ENCODE measurements at places on chromosomes 2 and 18.

- DNase-seq = no peak
Observed at GRCh38 chr2:171531291-171531690, 9.0 kb downstream of the CYBRD1 start.

DNA sequence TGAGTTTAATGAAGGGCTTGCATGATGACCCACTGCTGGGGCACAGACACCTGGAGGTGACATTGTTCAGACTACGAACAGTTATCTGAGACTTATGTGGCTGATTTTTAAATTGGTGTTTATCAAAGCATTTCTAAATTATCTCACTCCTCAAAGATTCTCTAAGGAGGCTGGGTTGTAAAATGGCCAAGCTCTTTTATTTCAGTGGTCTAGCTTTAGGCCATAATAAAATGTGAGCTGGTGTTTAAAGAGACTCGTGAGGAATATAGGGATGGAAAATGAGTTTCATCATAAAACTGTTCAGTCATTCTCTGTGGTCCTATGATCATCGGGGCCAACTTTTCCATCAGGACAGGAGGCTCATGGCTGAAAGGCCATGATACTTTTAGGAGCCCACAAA lies 93.4 kb downstream of the SPP2 start:
- DNase-seq = no peak

DNA sequence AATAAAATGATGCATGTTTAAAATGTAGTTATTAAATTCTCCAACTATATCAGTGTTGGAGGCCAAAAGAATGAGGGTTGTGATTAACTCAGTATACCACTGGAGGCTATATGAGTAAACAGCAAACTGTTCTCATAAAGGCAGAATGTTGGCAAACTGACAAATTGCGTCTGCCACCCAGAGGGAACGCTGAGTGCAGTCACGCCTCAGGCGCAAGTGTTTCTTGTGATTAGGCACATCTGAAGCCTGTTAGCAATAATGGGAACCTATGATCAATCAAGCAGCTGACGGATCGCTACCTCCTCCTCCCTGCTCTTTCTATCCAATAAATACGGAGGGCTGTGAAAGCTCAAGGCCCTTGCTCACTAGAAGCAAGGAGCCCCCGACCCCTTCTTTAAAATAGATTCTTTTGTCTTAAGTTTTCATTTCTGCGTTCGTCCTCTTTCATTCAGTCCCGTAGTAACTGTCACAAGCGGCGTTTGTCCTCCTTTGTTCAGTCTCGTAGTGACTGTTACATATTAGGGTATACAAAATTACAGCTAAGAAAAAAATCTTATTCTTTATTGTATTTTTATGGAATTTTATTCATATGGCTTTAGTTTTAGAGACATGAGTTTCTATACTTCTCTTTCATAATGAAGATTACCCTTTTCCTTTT lies 16.3 kb upstream of the RMND5A start:
- DNase-seq = no peak

- no peak for DNase-seq
Observed at GRCh38 chr2:190896477-190896876, 15.9 kb downstream of the GLS start.

GRCh38 chr2:12479065-12479601 lies 237.6 kb upstream of the TRIB2 start:
- no peak for DNase-seq

DNA sequence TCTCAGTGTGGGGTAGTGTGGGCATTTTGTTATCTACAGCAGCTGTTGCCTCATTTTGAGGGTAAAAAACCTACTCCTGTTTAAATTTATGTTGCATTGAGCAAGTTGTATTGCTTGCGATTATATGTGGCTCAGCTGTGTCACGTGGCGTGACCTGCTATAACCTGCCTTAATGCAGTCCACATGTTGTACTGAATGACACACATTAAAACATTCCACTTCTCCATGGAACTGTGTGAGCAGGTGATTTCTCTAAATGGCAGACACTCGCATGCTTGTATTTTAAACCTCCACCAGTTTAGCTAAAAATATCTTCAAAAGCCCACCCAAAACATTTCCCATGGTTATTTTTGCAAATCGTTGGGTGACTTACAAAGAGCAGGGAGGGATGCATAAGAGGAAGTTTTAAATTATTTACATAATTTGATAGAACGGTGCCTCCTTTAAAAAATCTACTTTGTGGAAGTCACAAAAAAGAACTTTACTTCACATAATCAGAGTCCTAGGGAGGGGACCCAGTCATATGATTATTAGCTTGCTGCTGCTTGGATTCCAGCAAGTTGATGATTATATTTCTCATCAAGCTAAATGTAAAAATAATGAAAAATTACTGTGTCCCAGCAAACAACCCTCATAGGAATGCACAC lies 163.3 kb upstream of the ZEB2 start:
- DNase-seq = no peak

DNA sequence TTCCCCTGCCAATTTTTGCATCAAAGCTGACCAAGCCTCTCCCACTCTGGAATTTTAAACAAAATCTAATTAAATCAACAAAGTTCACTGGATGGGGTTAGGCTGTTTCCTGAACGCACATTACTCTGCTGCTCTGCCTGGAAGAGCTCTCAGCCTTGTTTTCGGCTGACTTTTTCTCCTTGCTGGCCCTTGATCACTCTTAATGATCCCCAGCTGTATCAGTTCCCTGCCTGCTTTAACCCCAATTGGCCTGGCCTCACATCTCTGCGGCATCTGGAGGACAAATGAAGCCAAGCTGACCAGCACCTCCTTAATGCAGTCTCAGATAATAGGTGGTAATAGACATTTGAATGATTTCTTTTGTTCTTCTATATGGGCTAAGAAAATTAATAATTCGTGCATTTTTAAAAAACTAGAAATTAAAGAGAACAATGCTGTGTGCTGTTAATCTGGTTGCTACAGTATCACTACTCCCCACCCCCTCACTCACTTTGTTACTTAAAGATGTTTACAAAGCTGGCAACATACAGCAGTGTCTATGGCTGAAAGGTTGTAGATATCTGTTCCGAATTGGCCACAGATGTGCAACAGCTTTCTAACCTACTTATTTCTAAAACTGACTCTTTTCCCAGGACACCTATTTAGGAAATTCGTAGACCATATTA lies 415.2 kb upstream of the KCNH7 start:
- DNase-seq = no peak

DNA sequence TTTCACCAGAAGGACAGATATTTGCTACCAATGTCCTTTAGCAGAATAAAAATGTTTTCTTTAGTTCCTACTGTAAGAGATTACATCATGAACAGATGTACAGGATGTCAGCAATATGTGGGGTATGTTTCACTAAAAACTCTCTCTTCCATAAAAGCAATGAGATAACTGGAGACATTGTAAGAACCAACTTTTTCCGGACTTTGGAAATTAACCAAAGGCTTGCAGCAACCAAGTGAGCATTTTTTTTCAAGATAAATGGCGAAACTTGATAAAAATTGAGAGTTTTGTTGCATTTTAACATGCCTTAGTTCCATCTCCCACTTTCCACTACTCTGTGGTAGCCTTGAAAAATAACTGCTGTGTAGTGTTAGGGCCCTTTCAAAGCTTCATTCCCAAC lies 429.8 kb upstream of the CDH2 start:
- no peak for DNase-seq

DNA sequence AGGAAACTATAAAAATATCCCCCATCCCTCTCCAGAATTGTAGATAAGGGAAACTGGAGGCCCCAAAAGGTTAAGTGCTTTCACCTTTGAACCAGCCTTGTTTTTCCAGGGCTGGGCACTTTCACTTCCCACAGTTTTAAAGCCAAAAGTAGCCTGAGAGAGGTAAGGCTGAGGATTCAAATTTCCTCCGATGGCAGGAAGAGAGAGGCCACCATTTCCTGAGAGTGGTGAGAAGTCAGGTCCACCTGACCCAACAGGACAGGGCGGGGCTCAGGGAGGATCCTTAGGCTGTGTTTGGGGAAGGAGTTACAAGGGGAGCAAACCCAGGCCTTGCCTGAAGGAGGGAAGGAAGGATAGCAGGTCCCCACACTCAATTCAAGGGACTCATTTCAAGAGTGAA lies 4.7 kb upstream of the TEX261 start:
- DNase-seq = no peak

DNA sequence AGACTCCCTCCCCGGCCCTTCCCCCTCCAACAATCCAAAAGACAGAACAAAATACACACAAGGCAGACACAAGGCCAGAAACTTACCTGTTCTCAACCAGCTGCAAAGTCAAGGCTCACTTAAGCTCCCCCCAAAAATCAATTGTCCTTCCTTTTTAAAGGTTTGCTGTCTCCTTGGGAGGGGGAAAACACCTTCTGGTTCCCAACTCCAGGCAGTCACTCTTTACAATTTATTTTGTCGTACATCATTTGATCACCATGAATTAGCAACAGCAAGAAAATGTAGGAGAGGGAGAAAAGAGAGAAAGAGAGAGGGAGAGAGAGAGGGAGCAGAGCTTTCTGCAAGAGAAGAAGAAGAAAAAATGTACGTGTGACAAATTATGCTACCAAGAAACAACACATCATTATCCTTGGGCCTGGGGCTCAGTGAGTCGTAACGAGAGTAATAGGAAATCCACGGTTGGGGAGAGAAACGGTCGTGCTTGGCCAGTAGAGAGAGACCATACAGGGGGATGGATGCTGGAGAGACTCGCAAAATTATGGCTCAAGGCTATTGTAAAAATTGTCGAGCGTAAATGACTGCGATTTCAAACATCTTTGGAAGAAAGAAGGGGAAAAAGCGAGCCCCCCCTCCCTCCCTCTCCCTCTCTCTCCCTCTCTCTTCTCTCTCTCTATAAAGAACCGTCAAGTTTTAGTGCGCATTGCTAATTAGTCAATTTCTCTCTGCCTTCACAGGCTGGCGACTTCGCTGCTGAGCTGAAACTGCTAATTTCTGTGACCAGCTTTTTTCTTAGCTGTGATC lies at the start of gene KLHL14:
Gene KLHL14 (minus strand): TSS at position 443 of the 801 bp plus-strand sequence. CDS start 2,432 bp downstream, outside the sequence.
- no peak for DNase-seq

DNA sequence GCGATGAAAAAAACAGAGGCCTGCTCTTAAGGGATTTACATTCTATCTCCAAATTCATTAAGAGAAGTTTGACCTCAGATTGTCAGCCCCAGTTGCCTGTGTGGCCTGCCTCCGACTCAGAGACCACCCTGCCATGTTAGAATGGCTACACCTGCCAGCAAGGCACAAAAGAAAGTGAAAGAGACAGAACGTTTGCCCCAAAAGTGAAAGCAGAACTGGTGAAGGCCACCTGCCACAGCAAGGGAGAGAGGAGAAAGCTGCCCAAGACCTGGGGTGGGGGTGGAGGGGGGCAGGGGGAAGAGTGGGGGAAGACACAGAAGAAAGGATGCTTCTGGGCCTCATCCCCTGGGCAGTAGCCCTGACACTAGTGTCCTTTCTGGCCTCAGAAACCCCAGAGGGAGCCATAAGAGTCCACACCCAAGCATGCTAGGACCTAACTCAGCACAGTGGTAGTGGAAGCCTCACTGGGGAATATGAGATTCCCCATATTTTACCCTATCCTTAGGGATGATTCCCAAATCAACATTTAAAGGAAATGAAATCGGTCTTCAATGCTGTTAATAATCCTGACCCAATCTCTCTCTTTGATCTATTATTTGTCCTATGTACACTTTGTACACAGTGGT lies 389.7 kb downstream of the TXNL1 start:
- DNase-seq = no peak

- no peak for DNase-seq
Observed at GRCh38 chr2:37500031-37500430, 155.6 kb downstream of the QPCT start.

DNA sequence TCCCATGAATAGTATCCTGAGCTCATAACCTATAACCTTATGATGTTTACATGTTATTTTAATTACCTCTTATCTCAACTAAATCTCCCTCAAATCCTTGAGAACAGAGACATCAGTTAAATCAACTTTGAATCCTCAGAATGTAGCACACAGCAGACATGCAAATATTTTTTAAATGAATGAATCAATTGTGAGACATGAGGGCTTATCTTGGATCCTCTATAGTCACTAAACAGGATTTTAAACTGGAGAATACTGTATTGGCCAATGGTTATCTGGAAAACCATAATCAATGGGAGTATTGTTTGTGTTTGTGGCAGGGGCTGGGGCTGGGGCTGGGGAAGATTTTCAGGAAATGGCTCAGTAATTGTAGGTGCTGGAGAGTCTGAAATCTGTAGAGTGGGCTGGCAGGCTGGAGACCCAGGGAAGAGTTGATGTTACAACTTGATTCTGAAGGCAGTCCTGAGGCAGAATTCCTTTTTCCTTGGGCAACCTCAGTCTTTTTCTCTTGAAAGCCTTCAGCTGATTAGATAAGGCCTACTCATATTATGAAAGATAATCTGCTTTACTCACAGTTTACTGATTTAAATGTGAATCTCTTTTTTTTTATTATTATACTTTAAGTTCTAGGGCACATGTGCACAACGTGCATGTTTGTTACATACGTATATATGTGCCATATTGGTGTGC lies 106.3 kb downstream of the NCOA1 start:
- no peak for DNase-seq

GRCh38 chr2:95669441-95669991 lies 77.7 kb downstream of the TRIM43 start:
- DNase-seq = no peak

DNA sequence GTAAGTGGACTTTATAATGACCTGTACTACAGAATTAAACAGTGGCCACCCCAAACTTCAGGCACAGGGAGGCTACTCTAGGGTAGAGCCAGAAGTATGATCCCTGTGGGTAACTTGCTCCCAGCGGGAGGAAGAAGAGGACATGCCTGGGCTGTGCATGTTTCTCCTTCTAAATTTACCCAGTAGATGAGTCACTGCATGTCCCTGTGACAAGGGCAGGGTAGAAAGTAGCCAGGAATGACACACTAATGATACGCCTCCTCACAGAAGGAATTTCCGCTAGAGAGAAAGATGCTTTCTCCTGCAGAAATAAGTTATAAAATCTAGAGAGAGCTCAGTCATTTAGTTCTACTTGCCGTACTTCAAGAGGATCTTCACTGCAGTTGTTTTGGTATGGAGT lies 7.5 kb downstream of the ACYP2 start:
- no peak for DNase-seq

DNA sequence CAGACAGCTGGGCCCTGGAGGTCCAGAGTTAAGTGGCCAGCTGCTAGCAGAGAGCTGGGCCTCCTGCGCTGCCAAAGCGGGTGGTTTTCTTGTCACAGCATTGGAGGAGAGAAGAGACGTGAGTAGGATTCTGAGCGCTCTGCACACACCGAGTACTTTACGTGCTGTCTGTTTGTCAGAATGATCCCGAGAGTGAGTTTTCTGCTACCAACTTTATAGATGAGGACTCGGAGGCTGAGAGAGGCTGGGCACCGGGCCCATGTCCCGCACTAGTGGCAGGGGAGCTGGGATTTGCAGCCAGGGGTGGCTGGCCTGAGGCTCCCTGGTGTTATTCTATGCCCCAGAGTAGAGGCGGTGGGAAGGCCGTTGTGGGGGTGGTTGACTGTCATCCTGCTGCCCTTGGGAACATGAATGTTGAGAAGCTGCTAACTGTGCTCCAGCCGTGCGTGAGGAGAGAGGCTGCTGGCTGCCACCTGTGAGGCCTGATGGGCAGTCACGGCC lies 36.3 kb upstream of the MBP start:
- DNase-seq = no peak

GRCh38 chr2:102417946-102418345 lies 5.0 kb upstream of the IL18RAP start:
- no peak for DNase-seq

All from T-helper 17 cell (primary cell).